ENCODE measurements at places on chromosomes 5 and 9. TPM values are rescaled to one million over a fixed set of nuclear protein-coding genes. Genes with fewer than 3 reads are reported as not detected.

Gene ANXA2R
- total RNA-seq: 1.1 TPM

Gene LECT2
- total RNA-seq: not detected

Gene WNK2
- total RNA-seq: 38.4 TPM

Gene PCDHGA2
- total RNA-seq: 5.3 TPM

Gene S100Z
- not detected for total RNA-seq

Gene PRLR
- total RNA-seq: 10.0 TPM

Gene SMC5
- total RNA-seq: 17.0 TPM

Gene UGT3A2
- 3.1 TPM for total RNA-seq

Gene PDE4D
- total RNA-seq: 6.7 TPM

- no peak for DNase-seq
Measured at GRCh38 chr5:61621202-61621650, 289.2 kb downstream of the ZSWIM6 start.

DNA sequence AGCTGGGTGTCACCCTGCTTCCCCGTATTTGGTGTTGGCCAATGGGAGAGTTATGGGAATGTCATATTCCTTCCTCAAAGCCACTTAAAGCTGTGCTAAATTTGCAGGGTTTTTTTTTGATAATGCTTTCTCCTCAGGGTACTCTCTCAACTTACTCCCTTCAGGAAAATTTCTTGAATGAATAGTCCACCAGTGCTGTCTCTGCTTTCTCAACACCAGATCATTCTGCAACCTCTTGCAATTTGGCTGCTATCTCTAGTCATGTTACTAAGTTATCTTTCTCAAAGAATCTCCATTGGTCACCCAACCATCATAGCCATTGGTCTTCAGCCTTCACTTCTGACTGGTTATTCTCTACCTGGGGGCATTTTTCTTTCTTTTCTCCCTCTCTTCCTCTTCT is 13.4 kb upstream of the TNFAIP8 start:
- no peak for DNase-seq

DNA sequence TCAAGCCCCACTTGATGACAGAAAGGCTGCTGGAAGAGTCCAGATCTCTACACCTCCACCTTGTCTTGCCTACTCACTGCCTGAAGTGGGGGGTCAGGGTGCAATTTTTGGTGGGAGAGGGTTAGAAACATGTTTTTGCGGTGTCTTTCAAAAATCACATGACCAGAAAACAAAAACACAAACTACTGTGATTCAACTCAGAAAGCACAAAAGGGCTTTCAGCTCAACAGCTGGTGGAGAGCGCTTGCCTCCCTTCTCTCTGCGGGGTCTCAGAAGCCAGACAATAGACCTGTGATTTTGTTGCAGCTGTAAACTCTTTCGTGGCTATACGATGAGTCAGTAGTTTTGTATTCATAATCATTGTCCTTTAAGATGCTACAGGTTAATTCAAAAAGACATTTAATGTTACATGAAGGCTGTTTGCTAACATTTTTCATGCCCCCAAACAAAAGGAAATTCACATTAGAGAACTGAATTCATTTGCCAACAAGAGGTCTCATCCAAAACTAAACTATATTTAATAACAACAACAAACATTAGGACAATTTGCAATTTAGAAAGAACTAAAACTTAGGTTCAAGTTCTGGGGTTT is 172.6 kb upstream of the RAI14 start:
- no peak for DNase-seq

DNA sequence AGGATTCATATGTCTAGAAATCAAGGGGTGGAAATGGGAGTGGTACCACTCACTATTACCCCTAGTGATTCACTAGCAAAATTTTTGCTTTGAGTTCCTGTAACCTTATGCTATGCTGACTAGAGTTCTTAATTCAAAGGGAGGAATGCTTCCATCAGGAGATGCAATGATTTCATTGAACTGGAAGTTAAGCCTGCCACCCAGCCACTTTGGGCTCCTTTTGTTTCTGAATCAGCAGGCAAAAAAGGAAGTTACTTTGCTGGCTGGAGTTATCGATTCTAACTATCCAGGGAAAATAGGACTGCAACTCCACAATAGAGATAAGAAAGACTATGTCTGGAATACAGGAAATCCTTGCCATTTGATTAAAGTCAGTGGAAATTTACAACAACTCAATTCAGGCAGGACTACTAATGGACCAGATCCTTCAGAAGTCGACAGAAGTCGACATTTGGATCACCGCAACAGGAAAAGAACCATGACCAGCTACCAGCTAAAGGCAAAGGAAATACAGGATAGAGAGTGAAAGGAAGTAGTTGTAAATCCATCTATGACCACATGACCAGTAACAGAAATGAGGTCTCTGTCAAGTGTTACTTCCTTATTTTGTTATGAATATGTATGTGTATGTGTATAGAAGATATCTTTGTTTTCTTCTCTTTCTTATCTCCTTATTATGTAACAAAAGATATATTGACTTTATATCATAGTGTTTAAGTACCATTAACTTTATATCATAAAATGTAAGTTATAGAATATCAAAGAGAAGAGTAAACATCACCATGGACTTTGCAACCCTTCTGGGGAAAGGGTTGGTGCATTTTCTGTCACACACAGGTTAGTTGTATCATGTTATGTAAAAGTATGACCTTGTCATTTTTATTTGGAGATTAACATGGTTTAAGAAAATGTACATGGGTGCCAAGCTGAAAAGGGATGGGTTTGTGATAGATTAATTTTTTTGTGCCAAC is 198.7 kb upstream of the HAPLN1 start:
- no peak for DNase-seq

- no peak for DNase-seq
Measured at GRCh38 chr5:77358255-77359205, 133.6 kb downstream of the WDR41 start.

- DNase-seq: no peak
Measured at GRCh38 chr5:167671176-167671575, 620.3 kb upstream of the WWC1 start.

GRCh38 chr5:71932655-71933338 is 174.5 kb upstream of the MAP1B start:
- no peak for DNase-seq

GRCh38 chr9:73143711-73144328 is 7.8 kb upstream of the ANXA1 start:
- no peak for DNase-seq

DNA sequence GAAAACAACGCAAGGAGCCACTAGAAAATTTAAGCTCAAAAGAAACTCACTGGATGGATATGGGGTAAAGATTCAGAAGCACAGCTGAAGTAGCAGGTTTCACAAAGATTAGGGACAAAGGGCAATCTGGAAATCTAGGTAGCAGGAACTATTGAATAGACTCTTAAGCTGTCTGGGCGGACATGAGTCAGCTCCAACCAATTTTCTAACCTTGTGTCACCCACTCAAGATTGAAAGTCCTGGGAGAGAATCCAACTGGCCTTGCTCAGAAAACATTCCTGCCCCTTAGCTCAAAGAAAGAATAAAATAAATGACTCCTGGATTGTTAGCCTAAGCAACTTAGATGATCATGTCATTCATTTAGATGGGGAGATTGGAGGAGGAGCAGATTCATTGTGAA is 69.2 kb downstream of the STK32A start:
- DNase-seq: no peak

DNA sequence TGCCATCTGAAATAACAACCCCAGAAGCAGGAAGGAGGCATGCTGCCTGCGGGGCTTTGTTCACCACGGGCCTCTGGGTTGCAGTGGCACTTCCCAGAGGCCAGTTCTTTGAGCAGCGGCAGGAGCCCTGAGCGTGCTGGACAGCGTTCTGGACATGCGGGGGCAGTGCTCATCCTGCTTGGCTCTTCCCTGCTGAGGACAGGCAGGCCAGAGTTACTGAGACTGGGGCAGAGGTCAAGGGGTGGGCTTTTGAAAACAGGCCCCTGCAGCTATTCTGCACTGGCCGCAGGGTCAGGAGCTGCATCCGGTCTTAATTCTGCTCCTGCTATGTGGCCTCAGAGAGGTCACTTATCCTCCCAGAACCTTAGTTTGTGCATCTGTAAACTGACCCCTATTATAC is 258.6 kb downstream of the FSTL4 start:
- no peak for DNase-seq

DNA sequence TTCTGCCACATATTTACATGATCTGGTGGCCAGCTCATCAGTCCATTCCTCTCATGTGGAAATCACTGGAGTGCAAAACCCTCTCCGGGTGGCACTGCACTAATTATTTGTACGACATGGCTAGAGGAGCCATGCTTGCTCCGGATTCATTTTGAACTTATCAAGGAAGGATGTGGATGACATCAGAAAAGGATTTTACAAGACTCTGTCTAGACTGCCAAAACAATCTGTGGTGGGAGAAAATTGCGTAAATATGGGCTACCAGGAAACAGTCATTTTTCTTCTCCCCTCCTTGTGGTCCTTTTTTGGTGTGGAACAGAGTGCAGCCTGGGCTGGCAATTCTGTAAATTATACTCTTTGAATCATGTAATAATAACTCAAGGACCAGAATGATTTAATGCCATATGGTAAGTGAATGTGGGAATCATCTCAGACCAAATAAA is 123.4 kb upstream of the IFNE start:
- DNase-seq: no peak

GRCh38 chr5:163460562-163461171 is at the start of gene HMMR:
Gene HMMR, plus strand, starts transcription at chr5:163460632. Its CDS starts 61 bp downstream, at chr5:163460693.
- DNase-seq: no peak

DNA sequence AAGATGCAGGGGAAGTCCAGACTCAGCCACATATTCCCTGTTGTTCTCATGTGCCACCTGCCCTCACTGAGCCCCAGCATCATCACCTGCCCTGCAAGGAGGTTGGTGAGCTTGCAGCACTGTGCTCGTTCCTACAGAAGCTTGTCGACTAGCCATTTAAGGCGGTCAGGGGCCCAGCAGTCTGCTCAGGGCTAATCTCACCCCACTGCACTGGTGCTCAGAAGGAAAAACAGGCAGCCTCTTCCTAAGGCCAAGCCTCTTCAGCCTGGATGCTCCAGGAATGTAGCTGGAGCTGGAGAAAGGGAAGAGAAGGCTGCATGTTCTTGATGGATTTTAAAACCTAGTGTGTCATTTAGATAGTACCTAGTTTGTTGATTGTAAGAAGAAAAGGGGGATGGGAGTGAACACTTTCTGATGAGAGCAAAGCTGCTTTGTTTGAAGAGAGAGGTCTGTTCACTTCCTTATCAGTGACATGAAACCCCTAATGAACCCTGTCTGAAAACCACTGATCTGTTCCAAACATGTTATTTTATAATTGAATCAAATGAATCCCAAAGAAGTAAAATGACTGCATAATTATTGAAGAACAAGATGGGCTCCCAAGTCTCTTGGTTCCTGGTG is 10.6 kb upstream of the ASPN start:
- DNase-seq: no peak

- DNase-seq: no peak
Measured at GRCh38 chr9:120892748-120893610, 16.0 kb upstream of the PHF19 start.

GRCh38 chr5:105617436-105618215 is 2053.1 kb downstream of the EFNA5 start:
- DNase-seq: no peak

- DNase-seq: no peak
Measured at GRCh38 chr5:143434261-143435209, 31.0 kb upstream of the NR3C1 start.

DNA sequence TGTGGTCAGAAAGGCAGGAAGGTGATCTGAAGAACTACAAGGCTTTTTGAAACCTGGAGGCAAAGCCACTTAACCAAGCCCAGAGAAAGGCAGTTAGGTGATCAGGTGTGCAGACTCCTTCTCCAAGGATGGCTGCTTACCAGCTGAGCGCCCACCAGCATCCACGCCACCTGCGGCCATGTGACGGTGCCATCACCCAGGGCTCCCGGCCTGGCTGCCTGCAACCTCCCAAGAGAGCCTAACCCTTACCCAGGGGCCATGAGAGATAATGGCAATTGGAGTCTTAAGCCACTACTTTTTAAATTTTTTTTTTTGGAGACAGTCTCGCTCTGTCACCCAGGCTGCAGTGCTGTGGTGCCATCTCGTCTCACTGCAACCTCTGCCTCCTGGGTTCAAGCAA is 33.1 kb upstream of the PHYKPL start:
- no peak for DNase-seq

DNA sequence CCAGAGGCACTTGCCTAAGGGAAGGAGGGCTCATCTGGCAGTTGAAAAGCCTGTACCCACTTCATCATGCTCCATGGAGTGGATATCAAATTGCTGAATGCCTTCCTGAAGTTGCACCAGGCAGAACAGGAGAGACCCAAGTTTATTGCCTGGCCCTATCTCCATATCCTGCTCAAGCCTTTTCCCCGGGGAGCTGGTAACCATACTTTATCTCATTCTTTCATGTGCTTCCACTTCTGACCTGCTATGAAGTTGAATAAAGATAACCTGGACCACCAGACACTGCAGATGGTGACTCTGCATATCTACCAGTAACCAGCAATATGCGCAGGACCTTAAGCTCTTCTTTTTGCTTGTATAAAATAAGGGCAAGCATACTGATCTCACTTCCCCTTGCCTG is 1397.5 kb upstream of the CDH6 start:
- no peak for DNase-seq

DNA sequence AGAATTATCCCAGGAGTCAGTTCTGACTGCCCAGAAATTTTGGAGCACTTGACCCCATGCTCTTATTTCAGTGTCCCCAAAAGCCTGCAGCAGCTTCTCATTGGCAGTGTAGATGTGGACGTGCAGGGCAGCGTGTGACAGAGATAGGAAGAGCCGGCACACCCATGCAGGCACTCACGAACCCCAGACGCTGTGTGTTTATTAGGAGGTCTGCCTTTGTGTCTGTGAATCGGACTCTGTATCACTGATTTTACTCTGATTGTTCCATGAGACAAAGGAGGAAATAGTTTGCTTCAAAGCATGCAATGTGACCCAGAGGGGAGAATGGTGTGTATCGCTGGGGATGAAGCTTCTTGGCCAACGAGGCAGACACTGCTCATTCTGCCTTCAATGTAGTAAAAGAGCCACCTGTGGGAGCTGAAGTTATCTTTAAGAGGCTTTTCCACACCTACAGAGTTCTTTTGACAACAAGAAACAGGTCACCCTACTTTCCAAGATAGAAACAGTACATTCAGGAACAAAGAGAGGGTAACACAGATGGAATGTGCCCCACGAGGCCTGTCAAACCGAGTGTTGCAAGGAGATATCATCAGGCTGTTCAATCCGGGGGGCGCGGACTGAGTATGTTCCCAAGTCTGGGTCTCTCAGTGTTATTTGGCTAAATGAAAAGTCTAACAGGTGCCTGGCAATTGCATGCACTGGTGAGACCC is 224.0 kb downstream of the NTRK2 start:
- no peak for DNase-seq

All from lower leg skin (tissue), 4 donors.